ENCODE measurements at places on chromosomes 5 and 9.

DNA sequence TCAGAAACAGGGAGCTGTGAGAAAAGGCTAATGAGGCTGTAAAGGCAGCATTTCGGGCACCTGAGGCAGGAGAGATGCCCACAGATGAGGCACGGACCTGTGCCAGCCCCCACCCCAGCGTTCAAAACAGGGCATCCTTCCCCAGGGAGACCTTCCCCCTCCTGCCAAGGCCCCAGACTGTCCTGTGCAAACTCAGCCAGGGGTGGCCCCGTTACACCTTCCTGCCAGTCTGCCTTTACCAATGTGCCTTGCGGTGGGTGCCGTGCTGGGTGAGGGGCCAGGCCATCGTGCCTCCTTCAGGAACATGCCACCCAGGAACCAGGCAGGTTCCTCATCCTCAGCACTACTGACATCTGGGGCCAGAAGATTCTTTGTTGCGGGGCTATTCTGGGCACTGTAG, 53.9 kb downstream of the AK8 start:
- no peak overlapping the region for H3K27ac ChIP-seq
- no peak overlapping the region for H3K4me3 ChIP-seq
- ATAC-seq, result no peak
- no peaks in the 10 kb centered on the region for H3K36me3 ChIP-seq
- H3K4me1 ChIP-seq, result no peaks in the 10 kb centered on the region
- peaks cover 15% of the 10 kb centered on the region for H3K27me3 ChIP-seq

DNA sequence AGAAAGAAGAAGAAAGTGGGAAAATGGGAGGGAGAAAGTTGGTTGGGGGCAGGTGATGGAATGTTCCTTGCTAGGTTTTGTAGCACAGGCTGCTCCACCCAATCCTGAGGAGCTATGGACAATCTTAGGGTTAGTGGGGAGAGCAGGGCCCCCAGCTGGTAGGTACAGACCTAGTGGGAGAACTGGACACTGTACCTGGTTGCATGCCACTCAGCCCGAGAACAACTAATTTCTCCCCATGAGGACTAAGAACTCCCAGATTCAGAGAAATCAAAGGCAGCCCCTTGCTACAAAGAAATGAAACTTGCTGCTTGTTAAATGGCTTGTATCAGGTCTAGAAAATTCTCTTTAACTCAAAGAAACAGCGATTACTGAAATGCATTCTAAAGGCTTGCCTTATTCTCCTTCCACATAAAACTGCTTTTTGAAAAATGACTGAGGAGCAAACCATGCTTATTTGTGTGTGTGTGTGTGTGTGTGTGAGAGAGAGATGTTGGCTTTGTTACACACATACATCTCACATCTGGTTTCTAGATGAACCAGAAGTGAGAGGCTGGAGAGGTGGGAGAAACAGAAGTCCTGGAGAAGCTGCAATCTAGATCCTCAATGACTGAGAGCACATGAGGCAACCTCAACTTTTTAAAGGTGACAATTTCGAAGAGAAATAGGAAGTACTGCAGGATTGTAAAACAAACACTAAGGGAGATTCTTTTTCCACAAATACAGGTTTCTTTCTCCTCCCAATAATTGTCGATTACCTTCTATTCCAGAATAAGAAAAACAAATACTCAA, 28.9 kb downstream of the FYB1 start:
- H3K4me1 ChIP-seq, result peaks cover 44% of the 10 kb centered on the region
- H3K36me3 ChIP-seq, result no peaks in the 10 kb centered on the region
- peaks cover 12% of the 10 kb centered on the region for H3K27me3 ChIP-seq
- H3K4me3 ChIP-seq, result no peak overlapping the region

- no peaks in the 10 kb centered on the region for H3K36me3 ChIP-seq
- no peak overlapping the region for H3K4me3 ChIP-seq
- H3K27ac ChIP-seq, result no peak overlapping the region
- H3K27me3 ChIP-seq, result no peaks in the 10 kb centered on the region
- H3K4me1 ChIP-seq, result no peaks in the 10 kb centered on the region
Observed at GRCh38 chr5:103424453-103425205, 138.0 kb downstream of the NUDT12 start.

- H3K27ac ChIP-seq, result no peak overlapping the region
- H3K27me3 ChIP-seq, result peaks cover 12% of the 10 kb centered on the region
- no peaks in the 10 kb centered on the region for H3K36me3 ChIP-seq
Observed at GRCh38 chr9:113125386-113126035, 25.3 kb upstream of the SLC31A2 start.

- H3K27ac ChIP-seq, result no peak overlapping the region
- no peak for ATAC-seq
- H3K36me3 ChIP-seq, result no peaks in the 10 kb centered on the region
- H3K4me1 ChIP-seq, result no peaks in the 10 kb centered on the region
Observed at GRCh38 chr5:167629634-167630033, 661.8 kb upstream of the WWC1 start.

GRCh38 chr5:94522117-94522516, 96.3 kb downstream of the KIAA0825 start:
- no peak overlapping the region for H3K4me3 ChIP-seq
- no peaks in the 10 kb centered on the region for H3K4me1 ChIP-seq
- H3K27ac ChIP-seq, result no peak overlapping the region
- no peaks in the 10 kb centered on the region for H3K36me3 ChIP-seq
- ATAC-seq, result no peak

- no peak overlapping the region for H3K4me3 ChIP-seq
- no peak for ATAC-seq
- no peak overlapping the region for H3K27ac ChIP-seq
Observed at GRCh38 chr9:98533132-98533531, 175.6 kb downstream of the GABBR2 start.

DNA sequence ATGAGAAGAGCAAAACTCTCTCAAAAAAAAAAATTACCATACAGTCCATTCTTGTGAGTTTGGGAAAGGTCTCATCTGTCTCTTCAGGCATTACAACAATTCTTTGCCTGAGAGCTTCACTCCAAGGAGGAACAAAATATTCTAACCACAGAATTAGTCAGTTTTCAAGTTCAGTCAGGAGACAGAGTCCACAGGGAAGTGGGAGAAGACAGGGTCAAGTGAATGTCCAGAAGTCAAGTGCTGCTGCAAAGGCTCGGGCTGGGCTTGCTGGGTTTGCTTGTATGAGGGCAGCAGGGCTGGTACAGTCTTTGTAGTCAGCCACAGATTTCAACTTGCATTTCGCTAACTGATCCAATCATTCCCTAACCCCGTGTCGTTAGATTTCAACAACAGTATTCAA, 17.6 kb upstream of the HEXB start:
- H3K27ac ChIP-seq, result no peak overlapping the region
- peaks cover 31% of the 10 kb centered on the region for H3K27me3 ChIP-seq
- no peak for ATAC-seq
- H3K4me1 ChIP-seq, result no peaks in the 10 kb centered on the region

DNA sequence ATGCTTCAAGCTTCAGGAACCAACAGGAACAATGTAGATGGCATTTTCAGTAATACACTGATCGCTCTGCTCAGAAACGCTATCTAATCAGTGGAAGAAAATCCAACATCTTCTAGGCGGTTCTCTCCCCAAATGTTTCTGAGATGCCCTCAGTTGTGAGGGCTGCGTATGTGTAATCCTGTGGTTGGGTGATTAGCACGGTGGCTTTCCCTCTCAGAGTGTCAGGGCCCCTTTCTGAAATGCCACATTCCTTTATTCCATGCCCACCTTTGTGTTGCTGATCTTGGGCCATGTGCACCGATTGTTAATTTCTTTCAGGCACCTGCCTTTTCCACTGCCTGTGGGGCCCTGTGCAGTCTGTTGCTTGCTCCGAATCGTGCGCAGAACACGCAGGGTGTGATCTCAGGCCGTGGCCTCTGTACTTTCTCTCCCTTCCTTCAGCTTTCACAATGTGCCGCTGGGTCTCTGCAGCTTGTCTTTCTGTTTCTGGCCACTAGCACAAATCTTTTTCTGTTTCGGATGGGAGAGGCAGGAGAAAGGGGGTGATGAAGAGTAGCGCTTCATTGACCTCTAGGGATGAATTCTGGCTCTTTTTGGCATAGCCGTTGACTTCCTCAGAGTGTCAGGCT, 324.0 kb downstream of the PARP8 start:
- ATAC-seq, result no peak
- H3K27ac ChIP-seq, result no peak overlapping the region
- H3K27me3 ChIP-seq, result no peaks in the 10 kb centered on the region
- H3K4me3 ChIP-seq, result no peak overlapping the region

DNA sequence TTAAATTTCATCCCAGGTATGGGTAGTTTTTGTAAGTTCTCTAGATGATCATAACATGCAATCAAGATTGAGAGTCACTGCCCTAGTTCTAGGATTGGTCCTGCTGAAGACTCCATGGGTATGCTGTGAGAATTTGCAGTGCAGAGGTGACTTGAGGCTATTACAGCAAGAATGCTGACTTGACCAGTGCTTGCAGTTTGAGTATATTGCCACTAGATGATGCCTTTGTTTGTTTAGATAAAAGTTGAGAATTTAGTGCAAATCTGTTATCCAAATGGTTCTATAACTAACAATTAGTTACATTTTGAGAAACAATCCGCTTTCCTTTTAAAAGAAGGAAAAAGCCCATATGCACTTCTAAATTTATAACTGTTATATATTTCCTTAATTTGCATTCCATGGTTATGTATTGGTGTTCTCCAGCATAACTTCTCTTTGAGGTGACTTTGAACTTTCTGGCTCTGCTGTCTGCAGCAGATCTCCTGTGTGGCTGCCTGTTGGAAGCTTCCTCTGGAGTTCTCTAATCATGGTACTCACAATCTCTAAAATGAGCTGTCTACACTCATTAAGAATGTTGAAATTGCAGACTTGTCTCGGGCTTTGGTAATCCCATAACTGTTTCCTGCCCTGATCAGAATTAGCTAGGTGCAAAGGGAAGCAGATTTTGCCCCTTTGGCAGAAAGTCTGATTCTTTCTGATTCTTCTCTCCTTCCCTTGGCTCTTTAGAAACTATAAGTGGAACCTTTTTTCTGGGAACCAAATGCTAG, 24.9 kb downstream of the MELK start:
- H3K36me3 ChIP-seq, result no peaks in the 10 kb centered on the region
- no peak overlapping the region for H3K4me3 ChIP-seq
- ATAC-seq, result no peak
- H3K27me3 ChIP-seq, result no peaks in the 10 kb centered on the region
- no peaks in the 10 kb centered on the region for H3K4me1 ChIP-seq
- no peak overlapping the region for H3K27ac ChIP-seq

- H3K27me3 ChIP-seq, result no peaks in the 10 kb centered on the region
- H3K4me3 ChIP-seq, result no peak overlapping the region
- ATAC-seq, result no peak
- H3K4me1 ChIP-seq, result peaks cover 14% of the 10 kb centered on the region
- no peak overlapping the region for H3K27ac ChIP-seq
Observed at GRCh38 chr5:1124205-1125029, 12.6 kb upstream of the SLC12A7 start.

- ATAC-seq, result no peak
- no peak overlapping the region for H3K4me3 ChIP-seq
- H3K27me3 ChIP-seq, result no peaks in the 10 kb centered on the region
- no peak overlapping the region for H3K27ac ChIP-seq
Observed at GRCh38 chr5:137233726-137234125, 265.4 kb downstream of the SPOCK1 start.

- no peak overlapping the region for H3K4me3 ChIP-seq
- ATAC-seq, result peak; percentile 55
- H3K27ac ChIP-seq, result no peak overlapping the region
- no peaks in the 10 kb centered on the region for H3K36me3 ChIP-seq
- peaks cover 88% of the 10 kb centered on the region for H3K27me3 ChIP-seq
Observed at GRCh38 chr5:73174100-73174815, 1.3 kb downstream of the TMEM174 start.

DNA sequence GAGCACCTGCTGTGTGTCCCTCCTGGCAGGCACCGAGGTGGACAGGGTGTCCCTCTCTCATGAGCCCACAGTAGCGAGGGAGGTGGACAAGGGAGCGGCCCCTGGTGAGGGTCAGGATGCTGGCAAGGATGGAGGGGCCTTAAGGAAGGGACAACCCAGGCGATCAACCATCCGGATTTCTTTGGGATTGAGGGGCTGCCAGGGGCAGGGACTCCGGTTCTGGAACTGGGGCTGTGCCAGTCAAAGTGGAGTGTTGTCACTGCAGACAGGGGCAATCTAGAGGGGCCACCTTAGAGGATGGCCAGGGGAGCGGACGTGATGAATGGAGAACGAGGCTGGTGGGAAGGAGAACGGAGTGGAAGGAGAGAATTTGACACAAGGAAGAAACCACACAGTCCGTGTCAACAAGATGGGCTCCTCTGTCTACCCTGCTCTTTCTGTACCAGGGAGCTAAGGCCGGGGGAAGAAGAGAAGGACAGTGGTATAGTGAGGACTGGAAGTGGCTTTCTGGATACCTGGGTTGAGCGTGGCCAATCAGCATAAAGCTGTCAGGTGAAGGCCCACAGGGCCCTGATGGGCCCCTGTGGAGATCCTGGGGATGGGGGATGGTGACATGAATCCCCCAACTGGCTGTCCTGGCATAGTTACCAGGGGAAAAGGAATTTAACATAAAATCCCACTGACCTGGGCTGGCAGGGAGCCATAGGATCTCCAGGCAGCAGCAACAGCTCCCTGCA, 4.2 kb upstream of the WDR5 start:
- H3K27me3 ChIP-seq, result peaks cover 32% of the 10 kb centered on the region
- H3K36me3 ChIP-seq, result no peaks in the 10 kb centered on the region
- ATAC-seq, result no peak
- no peak overlapping the region for H3K27ac ChIP-seq
- H3K4me3 ChIP-seq, result no peak overlapping the region
- peaks cover 42% of the 10 kb centered on the region for H3K4me1 ChIP-seq

DNA sequence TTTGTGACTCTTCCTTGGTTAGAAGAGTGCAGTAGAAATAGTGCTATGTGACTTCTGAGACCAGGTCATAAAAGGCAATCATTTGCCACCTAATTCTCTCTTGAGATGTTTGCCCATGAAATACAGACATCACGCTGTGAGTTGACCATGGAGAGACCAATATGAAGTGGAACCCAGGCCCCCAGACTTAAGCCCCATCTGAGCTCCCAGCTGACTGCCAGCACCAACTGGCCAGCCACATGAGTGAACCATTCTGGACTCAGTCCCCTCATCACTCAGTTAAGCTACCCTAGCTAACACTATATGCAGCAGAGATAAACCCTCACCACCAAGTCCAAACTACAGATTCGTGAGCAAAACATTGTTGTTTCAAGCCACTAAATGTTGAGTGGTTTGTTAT, 60.7 kb upstream of the NIPBL start:
- H3K27me3 ChIP-seq, result no peaks in the 10 kb centered on the region
- no peak overlapping the region for H3K27ac ChIP-seq
- no peak for ATAC-seq
- no peak overlapping the region for H3K4me3 ChIP-seq
